Foreskin keratinocyte (primary cell): ENCODE measurements at places on chromosomes 5 and 9. TPM values are rescaled to one million over a fixed set of nuclear protein-coding genes. Genes with fewer than 3 reads are reported as not detected.

DNA sequence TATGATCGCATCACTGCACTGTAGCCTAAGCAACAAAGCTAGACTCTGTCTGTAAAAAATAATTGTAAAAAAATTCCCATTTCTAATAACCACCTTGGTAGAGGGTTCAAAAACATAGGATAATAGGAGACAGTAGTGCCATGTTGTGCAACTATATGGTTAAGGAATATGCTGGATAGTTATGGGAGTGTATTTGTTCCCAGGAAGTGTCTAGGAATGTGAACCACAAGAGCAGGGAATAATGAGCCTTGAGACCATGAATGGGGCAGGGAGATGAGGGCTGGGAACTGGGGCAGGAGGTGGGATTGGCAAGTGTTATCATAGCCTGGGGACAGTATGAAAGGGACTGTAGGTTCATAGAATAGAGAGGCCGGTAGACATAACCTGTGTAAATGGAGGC lies 50.4 kb downstream of the RUSC2 start:
- DNase-seq = no peak

- no peak for DNase-seq
These were observed 40.3 kb downstream of the NR6A1 start for GRCh38 chr9:124730772-124731171.

- no peak for DNase-seq
These were observed 17.0 kb downstream of the FOCAD start for GRCh38 chr9:20701060-20701459.

- DNase-seq = no peak
These were observed 103.9 kb upstream of the ICE1 start for GRCh38 chr5:5318426-5319190.

GRCh38 chr9:117344892-117345660 lies 69.8 kb downstream of the ASTN2 start:
- peak; percentile 62 for DNase-seq

DNA sequence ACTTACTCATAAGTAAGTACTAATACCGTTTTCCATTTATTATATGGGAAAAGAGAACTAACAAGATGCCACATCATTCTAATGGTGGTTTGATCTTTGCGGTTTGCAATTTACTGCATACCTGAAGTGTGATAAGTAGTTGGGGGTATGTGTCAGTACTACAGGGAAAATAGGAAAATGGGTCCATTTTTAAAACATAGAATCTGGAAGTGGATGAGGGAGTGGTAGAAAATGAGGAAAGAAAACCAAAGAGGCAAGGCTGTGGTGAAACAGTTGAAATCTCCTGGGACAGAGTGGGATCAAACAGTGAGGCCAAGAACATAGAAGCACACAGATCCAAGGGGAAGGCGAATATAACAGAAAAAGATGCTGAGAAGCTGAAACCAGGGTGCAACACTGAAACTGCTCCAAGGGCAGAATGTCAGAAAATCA lies 6.7 kb downstream of the ADAMTSL1 start:
- DNase-seq = no peak

GRCh38 chr9:83362341-83362995 lies 175.7 kb downstream of the FRMD3 start:
- DNase-seq = no peak

GRCh38 chr9:127092041-127092608 lies 30.3 kb downstream of the ANGPTL2 start:
- no peak for DNase-seq

GRCh38 chr9:129719135-129719534 lies 33.7 kb downstream of the PTGES start:
- no peak for DNase-seq

- DNase-seq = no peak
These were observed 33.0 kb downstream of the LARP1 start for GRCh38 chr5:154788212-154788611.

- DNase-seq = no peak
These were observed 41.8 kb downstream of the KCNT1 start for GRCh38 chr9:135743546-135744332.

GRCh38 chr5:61026004-61026403 lies 81.0 kb downstream of the NDUFAF2 start:
- DNase-seq = no peak

- no peak for DNase-seq
These were observed 563.2 kb upstream of the ADAMTS16 start for GRCh38 chr5:4576908-4577307.

DNA sequence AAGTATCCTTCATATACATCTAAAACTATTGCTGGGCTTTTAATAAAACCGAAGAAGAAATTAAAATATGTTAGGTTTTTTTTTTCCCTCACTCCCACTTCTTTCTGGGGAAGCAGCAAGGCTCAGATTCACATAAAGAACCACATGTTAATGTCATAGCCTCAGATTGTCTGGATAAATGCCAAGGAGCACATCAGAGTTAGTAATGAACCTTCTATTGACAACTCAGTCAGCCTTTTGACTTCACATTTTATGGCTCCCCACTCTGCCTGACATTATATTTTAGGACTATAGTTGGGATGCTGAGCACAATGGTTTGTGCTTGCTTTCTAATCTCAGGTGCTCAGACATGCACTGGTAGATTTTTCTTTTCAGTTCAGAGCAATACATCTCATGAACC lies 21.8 kb downstream of the DMAC1 start:
- DNase-seq = no peak

GRCh38 chr9:136348691-136349090 lies 14.9 kb downstream of the DNLZ start:
- no peak for DNase-seq

DNA sequence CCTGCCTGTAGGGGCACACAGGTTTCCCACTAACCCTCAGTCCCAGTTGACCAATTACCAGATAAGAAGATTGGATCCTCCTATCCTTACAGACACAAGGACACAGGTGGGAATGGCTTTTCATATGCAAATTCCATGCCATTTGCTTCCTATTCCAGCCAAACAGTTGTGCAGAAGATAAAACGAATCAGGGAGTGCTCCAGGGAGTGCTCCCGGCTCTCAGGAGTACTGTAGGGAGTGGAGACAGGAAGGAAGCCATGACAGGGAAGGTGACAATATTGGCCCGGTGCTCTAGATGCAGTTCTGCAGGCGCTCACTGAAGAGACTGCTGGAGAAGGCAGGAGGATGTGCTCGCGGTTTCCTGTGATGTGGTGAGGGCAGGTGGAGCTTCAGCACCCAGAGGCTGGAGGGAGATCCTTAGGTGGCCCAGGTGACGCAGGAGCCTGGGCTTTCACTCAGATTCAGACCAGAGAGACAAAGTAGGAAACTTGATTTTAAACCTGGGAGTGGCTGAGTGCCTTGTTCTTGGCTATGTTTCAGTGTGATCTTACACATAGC lies 260.0 kb downstream of the AUH start:
- no peak for DNase-seq

DNA sequence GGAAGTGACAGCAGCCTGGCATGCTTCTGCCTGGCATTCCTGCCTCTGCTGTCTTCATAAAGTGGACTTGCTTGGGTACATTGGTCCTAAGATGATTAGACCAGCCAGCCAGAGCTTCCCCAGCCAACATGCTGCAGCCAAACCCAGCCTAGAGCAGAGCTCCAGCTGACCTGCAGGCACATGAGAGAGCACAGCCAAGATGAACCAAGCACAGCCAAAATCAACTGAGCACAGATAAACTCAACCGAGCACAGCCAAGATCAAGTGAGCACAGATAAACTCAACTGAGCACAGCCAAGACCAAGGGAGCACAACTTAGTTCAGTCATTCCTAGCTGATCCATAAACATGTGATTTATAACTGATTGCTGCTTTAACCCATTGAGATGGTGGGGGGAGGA lies 266.5 kb downstream of the MSX2 start:
- DNase-seq = no peak

DNA sequence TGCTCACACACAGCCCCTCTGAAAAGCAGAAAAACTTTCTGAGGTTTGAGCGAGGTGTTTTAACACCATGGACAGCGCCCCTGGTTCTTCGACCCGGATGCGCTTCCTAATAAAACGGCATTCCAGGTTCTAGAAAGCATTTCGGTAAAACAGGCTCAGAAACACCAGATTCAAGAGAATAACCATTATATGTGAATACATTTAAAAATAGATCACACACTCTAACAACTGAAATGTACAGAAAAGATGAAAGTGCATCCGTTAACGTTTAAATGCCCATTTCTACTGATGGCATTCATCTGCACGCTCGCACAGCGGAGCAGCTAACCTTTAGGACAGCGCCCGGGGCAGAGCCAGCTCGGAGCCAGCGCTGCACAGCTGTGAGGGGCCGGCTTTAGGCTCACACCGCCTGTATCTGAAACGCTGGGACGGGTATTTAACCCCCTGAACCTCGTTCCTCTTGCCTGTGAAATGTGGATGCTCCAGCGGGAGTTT lies 26.3 kb upstream of the TENT4A start:
- peak; percentile 52 for DNase-seq

GRCh38 chr5:175892015-175892800 lies 20.8 kb downstream of the CPLX2 start:
- no peak for DNase-seq

- DNase-seq = no peak
These were observed 13.3 kb upstream of the PITX1 start for GRCh38 chr5:135047347-135047695.

GRCh38 chr5:58075907-58076306 lies 384.0 kb downstream of the PLK2 start:
- DNase-seq = no peak

GRCh38 chr5:14081791-14082190 lies 61.4 kb upstream of the TRIO start:
- peak; percentile 68 for DNase-seq

PCDHGA8 gene
- total RNA-seq = 0.07 and 0.10 TPM in 2 replicates

SLC46A2 gene
- not detected in 2 replicates for total RNA-seq

SIL1 gene
- 32.1 and 37.9 TPM in 2 replicates for total RNA-seq

ACSL6 gene
- total RNA-seq = 0.07 TPM in 2 replicates

MCC gene
- 35.9 and 36.2 TPM in 2 replicates for total RNA-seq

AK3 gene
- 31.7 and 36.3 TPM in 2 replicates for total RNA-seq
